ENCODE measurements at places on chromosomes 2 and 18. TPM values are rescaled to one million over a fixed set of nuclear protein-coding genes. Genes with fewer than 3 reads are reported as not detected.

DNA sequence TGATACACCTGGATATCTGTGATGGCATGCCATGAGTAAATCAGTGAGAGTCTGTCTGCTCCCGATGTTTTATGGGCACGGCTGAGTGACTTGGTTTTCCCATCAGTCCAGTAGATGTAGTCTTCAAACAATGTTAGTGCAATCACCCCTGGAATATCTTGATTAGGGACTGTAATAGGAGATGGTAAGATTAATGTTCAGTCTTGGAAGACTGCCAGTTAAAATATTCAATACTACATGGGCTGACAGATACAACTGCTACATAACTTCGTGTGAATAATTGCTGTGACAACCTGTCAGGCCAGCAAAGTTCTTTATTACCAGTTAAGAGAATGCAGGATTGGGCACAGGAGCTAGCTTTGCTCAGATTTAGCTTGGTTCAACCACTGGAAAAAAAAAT is 1673.3 kb downstream of the LRP1B start:
- no peaks in the 10 kb centered on the region for H3K27me3 ChIP-seq
- H3K4me3 ChIP-seq = no peak overlapping the region
- H3K4me1 ChIP-seq = no peaks in the 10 kb centered on the region
- H3K27ac ChIP-seq = no peak overlapping the region

DNA sequence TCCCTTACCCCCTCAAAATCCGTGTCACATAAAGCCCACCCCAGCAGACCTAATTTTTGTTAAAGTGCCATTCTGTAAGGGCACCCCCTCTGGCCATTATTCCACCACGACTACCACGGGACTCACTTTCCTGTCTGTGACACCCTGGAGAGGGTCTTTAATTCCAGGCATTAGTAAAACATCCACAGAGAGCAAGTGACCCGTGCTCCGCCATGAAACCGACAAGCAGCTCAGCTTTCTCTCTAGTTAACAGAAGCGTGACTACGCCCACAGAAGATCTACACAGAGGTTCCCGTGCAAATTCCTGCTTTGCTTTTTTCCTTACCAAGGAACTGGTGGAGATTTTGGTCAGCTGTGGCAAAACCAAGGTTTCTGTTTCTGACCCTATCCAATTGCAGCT is 4.4 kb downstream of the SIGLEC15 start:
- no peak for DNase-seq
- H3K36me3 ChIP-seq = no peaks in the 10 kb centered on the region
- H3K27me3 ChIP-seq = peaks cover 3% of the 10 kb centered on the region
- peaks cover 17% of the 10 kb centered on the region for H3K4me1 ChIP-seq

GRCh38 chr18:68588169-68588568 is 126.7 kb downstream of the TMX3 start:
- no peak overlapping the region for H3K4me3 ChIP-seq
- no peak for DNase-seq
- no peaks in the 10 kb centered on the region for H3K27me3 ChIP-seq
- H3K4me1 ChIP-seq = no peaks in the 10 kb centered on the region
- no peak overlapping the region for H3K27ac ChIP-seq

GRCh38 chr2:172710584-172711047 is 25.0 kb upstream of the RAPGEF4 start:
- peaks cover 4% of the 10 kb centered on the region for H3K36me3 ChIP-seq
- H3K27ac ChIP-seq = no peak overlapping the region
- DNase-seq = peak; percentile 47
- no peaks in the 10 kb centered on the region for H3K4me1 ChIP-seq

Gene IL1RL2
- total RNA-seq = not detected

Measured in endothelial cell (in vitro differentiated cells).